ENCODE measurements at places on chromosomes 2 and 18. TPM values are rescaled to one million over a fixed set of nuclear protein-coding genes. Genes with fewer than 3 reads are reported as not detected.

POU3F3 gene
- total RNA-seq: not detected

AQP12A gene
- total RNA-seq: not detected

VIL1 gene
- not detected for total RNA-seq

SGPP2 gene
- total RNA-seq: not detected

GRCh38 chr2:227351639-227352038, 26.6 kb downstream of the MFF start:
- DNase-seq: no peak

DNA sequence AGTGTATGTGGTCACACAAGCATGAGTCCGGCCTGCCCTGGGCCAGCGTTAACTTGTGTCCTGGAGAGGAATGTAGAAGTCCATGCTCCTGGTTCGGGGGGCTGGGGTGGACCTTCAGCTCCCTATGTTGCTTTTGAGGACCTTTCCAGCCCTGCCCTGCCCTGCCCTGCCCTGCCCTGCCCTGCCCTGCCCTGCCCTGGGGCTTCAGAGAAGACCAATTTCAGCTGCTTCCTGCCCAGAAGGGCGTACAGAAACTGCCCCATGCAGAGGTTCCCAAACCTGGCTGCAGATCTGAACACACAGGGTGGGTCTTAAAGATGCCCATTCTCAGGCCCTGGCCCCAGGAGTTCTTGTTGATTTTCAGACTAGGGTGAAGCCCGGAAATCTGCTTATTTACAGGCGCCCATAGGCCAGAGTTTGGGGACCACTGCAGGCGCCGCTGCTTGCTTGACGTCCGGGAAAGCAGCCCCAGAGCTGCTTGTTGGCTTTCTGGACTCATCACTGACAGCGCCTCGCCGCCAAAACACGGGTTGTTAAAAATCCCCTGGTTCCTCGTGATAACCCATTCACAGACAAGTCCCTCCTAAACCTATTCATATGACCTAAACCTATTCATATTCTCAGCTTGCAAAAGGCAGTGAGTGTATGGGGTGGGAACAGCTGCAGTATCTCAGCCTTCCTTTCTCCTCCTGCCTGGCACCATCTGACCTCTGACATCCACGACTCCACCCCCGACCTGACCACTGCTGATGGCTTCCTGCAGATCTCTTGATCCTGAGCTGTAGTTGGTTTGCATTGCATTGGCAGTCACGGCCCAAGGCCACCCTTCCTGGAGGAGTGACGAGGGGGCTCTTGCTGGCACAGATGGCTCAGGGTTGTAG, 198.3 kb downstream of the GLI2 start:
- no peak for DNase-seq

- DNase-seq: no peak
These were observed 37.4 kb downstream of the ANKMY1 start for GRCh38 chr2:240520130-240520973.

DNA sequence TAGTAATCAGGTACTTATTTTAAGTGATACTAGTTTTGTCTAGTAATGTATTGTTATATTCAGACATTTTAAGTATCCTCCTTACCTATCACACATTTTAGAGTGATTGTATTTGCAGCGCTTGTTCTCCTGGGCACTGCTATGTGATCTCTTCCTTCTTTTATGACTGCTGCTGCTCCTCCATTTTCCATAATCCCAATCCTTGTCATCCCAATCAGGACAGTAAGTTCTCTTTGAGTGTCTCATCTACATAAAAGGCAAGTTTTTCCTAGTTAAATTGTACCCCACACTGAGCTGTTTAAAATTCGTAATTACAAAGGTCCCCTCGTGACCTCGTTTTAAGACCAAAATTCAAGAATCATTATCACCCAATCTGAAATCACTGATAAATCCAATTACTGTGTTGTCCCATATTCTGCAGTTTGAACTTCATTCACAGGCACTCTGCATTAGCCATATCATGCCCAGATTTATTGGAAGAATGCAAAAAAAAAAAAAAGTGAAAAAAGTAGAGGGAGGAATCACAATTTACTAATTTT, 2.8 kb downstream of the CLK1 start:
- DNase-seq: no peak
